ENCODE measurements at places on chromosomes 6 and 20.

- DNase-seq: no peak
Measured at GRCh38 chr6:120588424-120588823, 745.9 kb downstream of the TBC1D32 start.

DNA sequence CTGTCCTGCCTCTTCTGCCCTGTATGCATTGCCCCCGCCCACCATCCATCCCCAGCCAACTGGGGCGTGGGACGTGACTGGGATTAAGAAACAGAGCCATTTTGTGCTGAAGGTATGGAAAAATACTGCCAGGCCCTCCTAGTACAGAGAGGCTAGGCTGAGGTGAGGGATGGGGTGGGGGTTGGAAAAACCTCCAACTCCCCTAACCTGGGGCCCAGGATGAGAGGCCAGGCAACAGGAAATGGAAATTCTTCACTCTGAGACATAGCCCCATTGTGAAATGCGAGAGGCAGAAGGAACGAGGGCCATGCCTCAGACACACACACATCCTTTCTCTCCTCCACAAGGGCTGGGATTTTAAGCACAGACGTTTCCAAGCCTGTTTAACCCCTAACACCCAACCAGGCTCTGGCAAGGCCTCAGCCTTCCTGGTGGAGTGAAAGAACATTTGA lies 19.9 kb downstream of the KCNK5 start:
- DNase-seq: no peak

GRCh38 chr20:34604980-34605788 lies 46.7 kb downstream of the MAP1LC3A start:
- DNase-seq: peak; percentile 54

DNA sequence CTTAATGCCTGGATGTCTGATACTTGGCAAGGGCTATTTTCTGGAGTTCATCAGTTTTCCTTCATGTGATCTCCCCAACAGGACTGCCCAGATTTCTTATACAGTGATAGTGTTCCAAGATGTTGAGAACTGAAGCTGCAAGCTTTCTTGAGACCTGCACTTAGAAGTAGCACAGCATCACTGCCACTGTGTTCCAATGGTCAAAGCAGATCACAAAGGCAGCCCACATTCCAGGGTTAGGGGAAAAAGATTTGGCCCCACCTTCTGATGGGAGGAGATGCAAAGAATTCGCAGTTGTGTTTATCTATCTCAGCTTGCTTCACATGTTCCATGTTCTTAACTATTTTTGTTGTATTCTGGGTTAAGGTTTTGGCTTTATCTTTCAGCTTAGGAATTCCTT lies 78.2 kb downstream of the GPX5 start:
- no peak for DNase-seq

DNA sequence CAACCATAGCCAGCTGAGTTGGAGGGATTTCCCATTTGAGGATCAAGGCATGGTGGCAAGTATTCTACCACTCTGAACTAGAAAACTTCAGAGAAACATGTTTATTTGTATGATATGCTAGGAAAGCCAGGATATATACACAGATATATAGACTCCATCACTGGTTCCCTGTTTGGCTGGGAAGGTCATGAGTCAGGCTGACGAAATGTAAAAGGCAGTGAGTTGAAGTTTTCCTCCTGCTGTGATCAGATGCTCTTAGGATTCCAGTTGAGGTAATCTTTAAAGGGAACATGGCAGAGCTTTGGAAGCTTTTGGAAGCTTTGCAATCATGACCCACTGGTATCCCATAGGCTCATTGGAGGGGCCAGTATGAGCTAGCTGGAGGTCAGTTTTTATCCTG lies 1369.1 kb downstream of the EPHA7 start:
- peak; percentile 36 for DNase-seq

DNA sequence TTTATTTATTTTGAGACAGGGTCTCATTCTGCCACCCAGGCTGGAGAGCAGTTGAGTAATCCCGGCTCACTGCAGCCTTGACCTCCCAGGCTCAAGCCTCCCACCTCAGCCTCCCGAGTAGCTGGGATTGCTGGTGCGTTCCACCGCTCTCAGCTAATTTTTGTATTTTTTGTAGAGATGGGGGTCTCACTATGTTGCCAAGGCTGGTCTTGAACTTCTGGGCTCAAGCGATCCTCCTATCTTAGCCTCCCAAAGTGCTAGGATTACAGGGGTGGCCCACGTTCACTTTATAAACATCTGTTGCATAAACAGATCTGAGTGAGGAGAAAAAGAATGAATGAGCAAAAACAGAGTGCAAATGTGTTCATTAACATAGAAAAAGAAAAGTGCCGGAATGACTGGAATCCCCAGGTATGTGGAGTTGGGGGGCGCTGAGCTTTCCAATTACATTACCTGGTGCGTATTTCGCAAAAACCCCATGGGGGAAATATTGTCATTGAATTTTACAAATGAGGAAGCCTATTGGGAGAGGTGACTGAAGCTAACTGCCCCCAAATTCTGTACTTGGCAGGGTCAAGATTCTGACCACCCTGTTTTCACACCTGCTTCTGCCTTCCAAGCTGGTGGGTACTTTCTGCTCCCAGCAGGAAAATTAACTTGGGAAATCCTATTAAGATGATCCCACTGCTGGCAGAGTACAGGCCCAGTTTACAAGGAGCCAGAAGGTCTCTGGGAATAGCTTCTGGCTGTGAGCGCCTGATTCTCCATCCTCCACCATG lies 207.7 kb upstream of the JARID2 start:
- no peak for DNase-seq

DNA sequence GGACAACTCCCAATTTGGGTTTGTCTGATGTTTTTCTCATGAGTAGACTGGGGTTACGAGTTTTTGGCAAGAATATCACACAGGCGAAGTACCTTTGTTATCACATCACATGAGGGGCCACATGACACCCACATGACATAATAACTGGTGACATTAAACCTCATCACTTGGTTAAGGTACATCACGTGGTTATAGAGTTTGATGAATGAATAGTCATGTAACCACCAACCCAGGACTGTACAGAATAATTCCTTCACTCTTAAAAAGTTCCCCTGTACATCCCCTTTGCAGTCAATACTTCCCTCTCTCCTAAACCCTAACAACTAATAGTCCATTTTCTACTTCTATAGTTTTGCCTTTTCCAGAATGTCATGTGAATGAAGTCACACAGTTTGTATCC lies 83.4 kb downstream of the REV3L start:
- no peak for DNase-seq

- DNase-seq: no peak
Measured at GRCh38 chr20:45845452-45845851, 11.7 kb downstream of the ACOT8 start.

DNA sequence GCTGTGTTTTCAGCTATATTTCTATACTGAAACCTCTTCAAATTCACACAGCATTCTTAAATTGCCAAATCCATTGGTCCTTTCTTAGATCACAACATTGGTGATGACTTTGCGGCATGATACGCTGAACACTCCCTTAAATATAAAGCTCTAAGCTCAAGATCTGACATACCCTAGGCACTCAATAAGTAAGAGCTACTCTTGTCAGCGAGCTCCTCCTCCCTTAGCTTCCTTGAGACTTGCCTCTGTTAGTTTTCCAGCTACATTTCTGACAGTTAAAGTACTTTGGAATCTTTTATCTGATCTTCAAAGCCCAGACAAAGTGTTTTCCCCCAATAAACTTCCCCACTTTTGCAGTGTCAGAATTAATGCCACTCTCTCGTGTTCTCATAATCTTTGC lies 117.0 kb downstream of the HIVEP2 start:
- DNase-seq: no peak

GRCh38 chr20:37011147-37011546 lies 59.6 kb upstream of the SAMHD1 start:
- no peak for DNase-seq

DNA sequence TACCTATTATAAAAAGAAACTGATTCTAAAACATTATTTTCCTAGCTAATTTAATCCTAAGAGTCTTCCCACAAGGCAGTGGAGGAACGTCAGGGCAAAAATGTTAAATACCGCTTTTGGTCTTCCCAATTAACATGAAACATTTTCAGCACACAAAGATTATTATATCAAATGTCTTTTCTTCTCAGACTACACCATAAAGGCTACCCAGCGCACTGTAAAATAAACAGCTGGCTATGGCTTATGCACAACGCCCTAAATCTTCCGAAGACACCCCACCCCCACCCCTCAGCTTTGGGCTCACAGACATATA lies 1.0 kb downstream of the NUDT3 start:
- no peak for DNase-seq

DNA sequence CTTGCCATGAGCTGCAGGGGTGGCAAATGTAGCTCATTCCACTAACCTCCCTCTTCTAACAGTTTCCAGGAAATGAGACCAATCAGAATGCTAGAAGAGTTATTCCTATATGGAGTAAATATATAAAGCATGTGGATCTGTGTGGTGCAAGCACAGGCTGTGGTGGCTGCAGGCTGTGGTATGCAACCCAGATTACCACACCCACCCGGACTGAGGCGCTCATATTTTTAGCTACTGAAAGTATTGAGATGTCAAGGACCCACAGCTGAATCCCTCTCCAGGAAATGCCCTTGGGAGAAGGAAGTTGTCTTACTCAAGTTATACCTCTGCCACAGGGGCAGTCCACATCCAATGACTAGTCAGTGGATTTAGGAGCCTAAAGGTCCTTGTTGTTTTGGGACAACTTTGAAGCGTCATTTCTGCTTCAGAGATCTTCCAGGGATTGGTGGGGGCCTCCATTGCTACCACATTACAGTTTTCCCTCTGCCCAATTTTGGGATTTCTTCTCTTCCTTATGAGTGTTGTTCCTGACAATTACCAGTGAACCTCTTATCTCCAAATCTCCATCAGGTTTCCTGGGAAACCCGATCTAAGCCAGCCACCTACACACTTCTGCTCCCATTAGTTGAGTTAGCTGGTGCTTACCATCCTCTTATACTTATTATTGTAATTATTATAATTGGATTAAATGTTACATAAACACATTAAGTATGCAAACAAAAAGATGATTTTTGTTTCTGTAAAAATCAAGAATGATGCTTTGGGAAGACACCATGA lies 12.1 kb upstream of the REPS1 start:
- no peak for DNase-seq

DNA sequence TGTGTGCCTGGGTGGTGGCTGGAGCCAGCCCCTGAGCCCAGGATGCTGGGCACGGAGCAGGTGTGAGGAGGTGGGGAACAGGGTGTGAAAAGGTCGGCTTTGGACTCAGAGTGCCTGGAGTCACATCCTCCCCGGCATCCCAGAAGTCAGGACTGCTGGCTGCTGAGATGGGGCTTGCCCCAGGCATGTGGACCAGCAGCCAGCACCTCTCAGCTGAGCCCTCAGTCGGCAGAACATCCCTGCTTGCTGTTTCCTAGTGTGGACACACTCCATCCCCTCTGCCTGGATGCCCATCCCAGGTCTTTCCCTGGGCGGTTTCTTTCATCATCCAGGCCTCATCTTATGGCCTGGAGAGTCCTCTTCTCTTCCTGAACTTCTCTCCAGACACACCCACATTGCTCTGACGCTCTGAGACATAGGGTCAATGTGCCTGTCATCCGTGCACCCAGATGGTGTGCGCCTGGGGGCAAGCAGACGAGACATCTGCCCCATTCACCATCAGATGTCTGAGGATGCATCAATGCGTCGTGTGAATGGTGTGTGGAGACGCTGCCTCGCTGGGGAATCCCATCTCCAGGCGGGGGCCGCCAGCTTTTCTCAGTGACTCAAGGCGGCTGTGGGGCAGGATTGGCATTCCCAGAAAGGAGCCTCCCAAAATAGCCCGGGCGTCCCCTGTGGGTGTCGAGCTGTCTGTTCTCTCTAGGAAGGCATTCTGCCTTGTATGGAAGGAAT lies 104.2 kb downstream of the SYCP2 start:
- DNase-seq: no peak
